ENCODE measurements at places on chromosomes 4 and X.

GRCh38 chr4:151025759-151026158 lies 10.7 kb upstream of the LRBA start:
- no peak for DNase-seq

DNA sequence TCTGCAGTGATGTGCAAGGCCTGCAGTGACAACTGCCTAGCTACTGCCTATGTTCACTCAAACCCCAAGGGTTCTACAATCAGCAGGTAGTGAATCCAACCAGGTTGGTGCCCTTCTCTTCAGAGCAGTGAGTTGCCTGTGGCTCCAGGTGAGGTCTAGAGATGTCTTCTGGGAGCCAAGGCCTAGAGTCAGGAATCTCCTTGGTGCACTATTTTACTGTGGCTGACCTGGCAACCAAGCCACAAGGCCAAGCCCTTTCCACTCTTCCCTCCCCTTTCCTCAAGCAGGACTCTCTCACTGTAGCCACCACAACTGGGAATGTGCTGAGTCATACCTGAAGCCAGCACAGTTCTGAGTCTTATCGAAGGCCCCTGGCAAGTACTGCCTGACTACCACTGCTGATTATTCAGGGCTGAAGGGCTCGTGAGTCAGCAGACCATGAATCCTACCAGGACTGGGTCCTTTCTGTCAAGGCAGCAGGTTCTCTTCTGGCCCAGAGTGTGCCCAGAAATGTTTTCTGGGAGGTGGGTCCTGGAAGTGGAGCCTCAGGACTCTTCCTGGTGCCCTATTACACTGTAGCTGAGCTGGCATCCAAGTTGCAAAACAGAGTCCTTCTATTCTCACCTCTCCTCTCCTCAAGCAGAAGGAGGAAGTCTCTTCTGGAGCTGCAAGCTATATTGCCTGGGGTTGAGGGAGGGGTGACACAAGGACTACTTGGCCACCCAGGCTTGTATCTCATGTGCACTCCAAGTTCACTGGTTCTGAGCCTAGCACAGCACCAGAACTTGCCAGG lies 111.6 kb downstream of the BTC start:
- no peak for DNase-seq

- no peak for DNase-seq
Observed at GRCh38 chrX:134171661-134172587, 65.1 kb upstream of the CCDC160 start.

DNA sequence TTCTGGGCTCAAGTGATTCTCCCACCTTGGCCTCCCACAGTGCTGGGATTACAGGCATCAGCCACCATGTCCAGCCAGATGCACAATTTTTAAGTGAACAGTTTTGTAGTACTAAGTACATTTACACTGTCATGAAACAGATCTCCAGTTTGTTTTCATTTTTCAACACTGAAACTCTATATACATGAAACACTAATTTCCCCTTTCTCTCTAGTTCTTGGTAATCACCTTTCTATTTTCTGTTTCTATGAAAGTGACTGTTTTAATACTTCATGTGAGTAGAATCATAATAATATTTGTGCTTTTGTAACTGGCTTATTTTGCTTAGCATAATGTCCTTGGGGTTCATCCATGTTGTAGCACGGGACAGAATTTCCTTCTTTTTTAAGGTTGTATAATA lies 237.4 kb downstream of the CAMK2D start:
- no peak for DNase-seq

GRCh38 chrX:70664726-70665125 lies 220.1 kb downstream of the DLG3 start:
- DNase-seq, result no peak

- no peak for DNase-seq
Observed at GRCh38 chrX:120474085-120474484, 5.0 kb upstream of the LAMP2 start.
